Thoracic aorta (tissue), 2 donors: ENCODE measurements at places on chromosomes 7 and 10. TPM values are rescaled to one million over a fixed set of nuclear protein-coding genes. Genes with fewer than 3 reads are reported as not detected.

GRCh38 chr10:71731791-71732190 lies 12.2 kb upstream of the C10orf105 start:
- H3K27ac ChIP-seq, result no peak overlapping the region
- H3K36me3 ChIP-seq, result no peaks in the 10 kb centered on the region
- peaks cover 16% of the 10 kb centered on the region for H3K4me1 ChIP-seq
- DNase-seq, result no peak
- H3K27me3 ChIP-seq, result no peaks in the 10 kb centered on the region

GRCh38 chr7:76310102-76310957 lies 7.9 kb downstream of the HSPB1 start:
- H3K27me3 ChIP-seq, result no peaks in the 10 kb centered on the region
- H3K4me1 ChIP-seq, result peaks cover 37% of the 10 kb centered on the region
- no peaks in the 10 kb centered on the region for H3K36me3 ChIP-seq
- H3K27ac ChIP-seq, result no peak overlapping the region
- no peak overlapping the region for H3K4me3 ChIP-seq
- DNase-seq, result no peak

- no peaks in the 10 kb centered on the region for H3K27me3 ChIP-seq
- no peaks in the 10 kb centered on the region for H3K36me3 ChIP-seq
- no peak overlapping the region for H3K27ac ChIP-seq
- no peak overlapping the region for H3K4me3 ChIP-seq
These were observed 107.0 kb upstream of the KIF5B start for GRCh38 chr10:32163071-32163761.

DNA sequence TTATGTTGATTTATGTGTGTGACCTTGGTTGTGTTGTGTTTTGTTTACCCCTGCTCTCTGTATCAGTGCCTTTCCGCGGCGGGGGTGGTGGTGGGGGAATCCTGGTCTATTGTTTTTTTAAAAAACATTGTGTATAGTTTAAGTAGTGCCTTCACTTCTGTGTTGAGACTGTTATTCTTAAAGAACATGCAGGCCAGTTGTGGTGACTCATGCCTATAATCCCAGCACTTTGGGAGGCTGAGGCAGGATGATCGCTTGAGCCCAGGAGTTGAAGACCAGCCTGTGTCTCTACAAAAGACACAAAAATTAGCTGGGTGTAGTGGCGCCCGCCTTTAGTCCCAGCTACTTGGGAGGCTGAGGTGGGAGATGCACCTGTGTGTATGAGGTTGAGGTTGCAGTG lies 429.0 kb upstream of the LRGUK start:
- H3K4me3 ChIP-seq, result no peak overlapping the region
- no peak overlapping the region for H3K27ac ChIP-seq
- H3K36me3 ChIP-seq, result no peaks in the 10 kb centered on the region
- H3K27me3 ChIP-seq, result no peaks in the 10 kb centered on the region
- H3K4me1 ChIP-seq, result no peaks in the 10 kb centered on the region

VWDE gene
- 0.14 TPM for total RNA-seq

- no peaks in the 10 kb centered on the region for H3K27me3 ChIP-seq
- no peak overlapping the region for H3K27ac ChIP-seq
- no peaks in the 10 kb centered on the region for H3K36me3 ChIP-seq
- no peak overlapping the region for H3K4me3 ChIP-seq
- no peak for DNase-seq
These were observed 217.8 kb upstream of the SEMA3A start for GRCh38 chr7:84412161-84412969.

GRCh38 chr10:21352886-21353285 lies 172.6 kb downstream of the SKIDA1 start:
- DNase-seq, result no peak
- no peaks in the 10 kb centered on the region for H3K36me3 ChIP-seq
- no peak overlapping the region for H3K27ac ChIP-seq
- no peak overlapping the region for H3K4me3 ChIP-seq

GRCh38 chr7:71746006-71746405 lies 614.1 kb downstream of the GALNT17 start:
- no peak overlapping the region for H3K4me3 ChIP-seq
- DNase-seq, result no peak
- H3K27ac ChIP-seq, result no peak overlapping the region
- H3K4me1 ChIP-seq, result no peaks in the 10 kb centered on the region

DNA sequence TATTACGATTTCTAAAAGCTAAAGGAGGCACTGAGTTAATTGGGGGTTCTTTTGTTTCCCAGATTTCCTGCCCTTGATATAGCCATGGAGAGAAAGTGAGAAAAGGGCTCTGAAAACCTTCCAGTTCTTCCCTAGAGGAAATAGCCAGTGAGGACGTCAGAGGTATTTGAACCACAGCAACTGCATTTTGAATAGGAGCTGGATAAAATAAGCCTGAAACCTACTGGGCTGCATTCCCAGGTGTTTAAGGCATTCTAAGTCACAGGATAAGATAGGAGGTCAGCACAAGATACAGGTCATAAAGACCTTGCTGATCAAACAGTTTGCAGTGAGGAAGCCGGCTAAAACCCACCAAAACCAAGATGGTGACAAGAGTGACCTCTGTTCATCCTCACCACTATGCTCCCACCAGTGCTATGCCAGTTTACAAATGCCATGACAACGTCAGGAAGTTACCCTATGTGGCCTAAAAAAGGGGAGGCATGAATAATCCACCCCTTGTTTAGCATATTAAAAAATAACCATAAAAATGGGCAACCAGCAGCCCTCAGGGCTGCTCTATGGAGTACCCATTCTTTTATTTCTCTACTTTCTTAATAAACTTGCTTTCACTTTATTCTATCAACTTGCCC lies 85.1 kb upstream of the FRMD4A start:
- H3K27me3 ChIP-seq, result no peaks in the 10 kb centered on the region
- DNase-seq, result no peak
- no peaks in the 10 kb centered on the region for H3K36me3 ChIP-seq
- H3K4me1 ChIP-seq, result no peaks in the 10 kb centered on the region

DNA sequence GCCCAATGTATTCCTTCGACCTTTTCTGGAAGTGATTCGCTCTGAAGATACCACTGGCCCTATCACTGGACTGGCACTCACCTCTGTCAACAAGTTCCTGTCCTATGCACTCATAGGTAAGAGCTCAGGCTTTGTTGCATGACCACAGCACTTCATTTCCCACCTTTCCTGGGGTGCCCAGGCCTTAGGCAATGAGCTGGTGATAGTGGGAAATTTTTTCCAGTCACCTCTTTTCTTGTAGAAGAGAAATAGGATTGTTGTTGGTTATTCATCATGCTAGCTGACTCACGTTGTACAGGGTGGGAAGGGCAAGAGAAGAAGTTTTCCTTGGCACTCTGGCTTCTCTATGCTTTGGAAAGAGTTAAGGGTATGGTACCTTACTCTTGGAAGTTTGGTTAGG lies 51.4 kb upstream of the NFKB2 start:
- peaks cover 13% of the 10 kb centered on the region for H3K36me3 ChIP-seq
- H3K27me3 ChIP-seq, result no peaks in the 10 kb centered on the region
- H3K4me1 ChIP-seq, result no peaks in the 10 kb centered on the region
- no peak for DNase-seq
- no peak overlapping the region for H3K27ac ChIP-seq

TMEM229A gene
- total RNA-seq, result not detected

DNA sequence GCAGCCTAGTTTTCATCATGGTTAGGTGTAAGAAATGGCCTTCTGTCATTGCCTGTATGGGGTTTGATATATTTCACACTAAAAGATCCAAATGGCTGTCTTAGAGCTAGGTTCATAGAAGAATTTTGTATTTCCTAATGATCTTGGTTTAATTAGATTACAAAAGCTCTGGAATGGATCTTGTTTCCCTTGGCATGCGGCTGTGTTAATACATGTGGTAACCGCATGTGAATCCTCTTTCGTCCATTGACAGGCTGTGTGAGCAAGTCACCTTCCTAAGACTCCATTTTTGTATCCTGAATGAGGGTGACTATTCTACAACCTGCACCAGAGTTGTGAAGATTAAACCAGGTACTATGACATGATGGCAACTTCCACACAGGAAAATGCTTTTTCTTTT lies 12.4 kb upstream of the FZD1 start:
- H3K36me3 ChIP-seq, result no peaks in the 10 kb centered on the region
- no peak overlapping the region for H3K4me3 ChIP-seq
- H3K27ac ChIP-seq, result no peak overlapping the region
- no peaks in the 10 kb centered on the region for H3K4me1 ChIP-seq
- H3K27me3 ChIP-seq, result no peaks in the 10 kb centered on the region
- no peak for DNase-seq

DNA sequence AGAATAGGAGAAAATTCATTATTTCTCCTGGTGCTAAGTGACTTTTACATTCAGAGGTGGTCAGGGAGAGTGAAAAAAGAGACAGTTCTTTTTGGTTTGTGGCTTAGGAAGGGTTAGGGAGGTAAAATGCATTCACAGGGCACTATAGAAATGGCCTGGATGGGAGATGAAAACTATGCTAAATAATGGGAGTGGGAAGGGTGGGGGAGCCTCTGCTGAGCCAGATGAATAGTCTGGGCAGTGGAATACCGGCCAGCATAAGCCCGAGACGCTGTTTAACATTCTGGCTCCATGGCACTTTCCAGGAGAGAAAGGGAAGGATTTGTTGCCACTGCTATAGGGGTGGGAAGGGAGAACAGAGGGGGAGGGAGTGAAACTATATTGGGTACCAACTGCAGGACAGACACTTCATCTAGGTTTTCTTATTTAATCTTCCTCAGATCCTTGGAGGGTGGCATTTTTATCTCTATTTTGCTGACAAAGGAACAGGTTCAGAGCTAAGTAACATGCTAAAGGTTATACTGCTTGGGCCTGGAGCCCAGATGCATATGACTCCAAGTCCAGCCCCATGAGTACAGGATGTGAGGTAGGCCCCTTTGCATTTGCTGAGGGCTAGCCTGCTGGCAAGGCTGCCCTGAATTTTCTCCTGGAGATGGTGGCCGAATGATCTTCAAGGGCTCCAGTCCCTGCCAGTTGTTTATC lies 372.4 kb downstream of the CCSER2 start:
- H3K27me3 ChIP-seq, result no peaks in the 10 kb centered on the region
- DNase-seq, result no peak
- no peaks in the 10 kb centered on the region for H3K4me1 ChIP-seq
- H3K36me3 ChIP-seq, result no peaks in the 10 kb centered on the region

- no peak overlapping the region for H3K27ac ChIP-seq
- H3K4me3 ChIP-seq, result peak overlapping the region; percentile 56
- H3K4me1 ChIP-seq, result no peaks in the 10 kb centered on the region
- H3K27me3 ChIP-seq, result no peaks in the 10 kb centered on the region
These were observed 23.4 kb downstream of the OR9A2 start for GRCh38 chr7:143003393-143004051.

PIP gene
- not detected for total RNA-seq

TMEM213 gene
- total RNA-seq, result not detected

DNA sequence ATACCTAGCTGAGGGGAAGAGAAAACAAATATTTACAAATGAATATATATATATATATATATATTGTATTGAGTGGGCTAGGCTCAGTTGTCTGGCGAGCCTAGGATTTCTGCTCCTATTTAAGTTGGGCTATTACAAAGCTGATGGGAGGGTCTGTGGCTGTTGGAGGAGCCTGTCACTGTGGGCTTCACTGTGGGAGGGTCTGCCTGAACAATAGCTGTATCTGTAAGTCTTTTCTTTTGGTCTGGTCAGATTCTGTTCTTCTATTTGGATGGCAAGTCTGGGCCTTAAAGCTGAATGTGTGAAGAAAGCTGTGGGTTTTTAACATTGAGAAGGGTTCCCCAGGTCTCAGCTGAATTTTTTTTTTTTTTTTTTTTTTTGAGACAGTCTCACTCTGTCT lies 220.6 kb upstream of the LYZL1 start:
- H3K4me3 ChIP-seq, result no peak overlapping the region
- H3K36me3 ChIP-seq, result no peaks in the 10 kb centered on the region
- DNase-seq, result no peak

DNA sequence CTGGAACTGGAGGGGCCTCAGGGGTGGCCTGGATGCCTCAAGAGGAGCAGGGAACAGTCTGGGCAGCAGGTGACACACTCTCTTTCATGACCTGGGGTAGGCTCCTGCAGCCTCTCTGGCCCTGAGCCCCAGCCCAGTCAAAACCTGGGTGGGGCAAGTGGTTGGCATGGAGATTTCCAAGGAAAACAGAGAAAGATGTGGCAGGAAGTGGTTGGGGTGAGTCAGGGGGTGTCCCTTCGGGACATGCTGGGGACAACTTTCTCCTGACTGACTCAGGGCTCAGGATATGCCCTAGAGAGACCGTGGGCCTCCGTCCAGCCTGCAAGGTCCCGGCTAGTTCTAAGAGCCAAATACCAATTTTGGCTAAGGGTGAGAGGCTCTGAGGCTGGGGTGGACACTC lies 2.9 kb downstream of the AQP1 start:
- H3K36me3 ChIP-seq, result no peaks in the 10 kb centered on the region
- H3K27me3 ChIP-seq, result no peaks in the 10 kb centered on the region
- peak overlapping the region; percentile 80 for H3K4me3 ChIP-seq
- DNase-seq, result peak; percentile 79
- H3K4me1 ChIP-seq, result peaks cover 60% of the 10 kb centered on the region
- H3K27ac ChIP-seq, result peak overlapping the region; percentile 98

DNA sequence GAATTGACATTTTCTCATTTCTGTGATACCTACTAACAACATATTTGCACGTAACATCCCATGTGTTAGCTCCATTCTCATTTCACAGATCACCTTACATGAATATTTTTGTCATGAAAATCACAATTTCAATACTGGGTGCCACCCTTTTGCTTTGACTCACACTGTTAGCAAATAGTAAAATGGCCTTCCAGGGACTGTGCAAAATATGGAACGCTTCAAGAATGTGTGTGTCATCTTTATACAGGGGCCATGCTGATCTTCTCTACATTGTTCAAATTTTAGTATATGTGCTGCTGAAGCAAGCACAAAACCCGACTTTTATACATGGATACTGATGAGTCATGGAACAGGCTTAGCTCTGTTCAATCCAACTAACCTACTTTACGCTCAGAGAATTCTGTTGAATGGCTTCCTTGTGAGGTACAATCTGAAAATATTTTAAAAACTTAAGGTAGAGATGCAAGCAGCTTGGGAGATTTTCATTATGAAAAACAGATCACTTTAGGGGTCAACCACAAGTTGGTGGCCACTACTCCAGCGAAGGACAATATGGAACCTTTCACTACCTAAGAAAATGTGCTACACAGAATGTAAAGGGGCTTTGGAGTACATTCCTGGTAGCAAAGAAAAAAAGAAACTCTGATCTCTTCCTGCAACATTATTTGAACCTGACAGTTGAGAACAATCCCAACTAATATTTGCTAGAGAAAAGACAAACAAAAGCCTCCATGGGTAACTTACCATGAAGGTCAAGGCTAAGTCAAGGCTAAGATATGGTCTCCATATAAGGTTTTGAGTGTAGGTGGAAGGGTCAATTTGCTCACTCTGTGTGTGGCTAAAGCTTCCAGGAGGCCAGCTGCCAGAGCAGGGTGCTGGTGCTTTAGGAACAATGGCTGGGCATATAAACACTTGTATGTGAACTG lies 11.9 kb downstream of the ANKRD26 start:
- no peak overlapping the region for H3K4me3 ChIP-seq
- no peak for DNase-seq
- H3K36me3 ChIP-seq, result no peaks in the 10 kb centered on the region
- no peak overlapping the region for H3K27ac ChIP-seq

SKIDA1 gene
- total RNA-seq, result 5.3 TPM

AKR1C3 gene
- 77.4 TPM for total RNA-seq

GRCh38 chr7:85748861-85749260 lies 562.0 kb upstream of the SEMA3D start:
- no peak overlapping the region for H3K27ac ChIP-seq
- no peaks in the 10 kb centered on the region for H3K4me1 ChIP-seq
- H3K27me3 ChIP-seq, result no peaks in the 10 kb centered on the region
- no peaks in the 10 kb centered on the region for H3K36me3 ChIP-seq

- H3K36me3 ChIP-seq, result no peaks in the 10 kb centered on the region
- H3K27me3 ChIP-seq, result no peaks in the 10 kb centered on the region
These were observed 90.8 kb downstream of the CHN2 start for GRCh38 chr7:29285444-29285793.

- no peak overlapping the region for H3K4me3 ChIP-seq
- H3K27me3 ChIP-seq, result no peaks in the 10 kb centered on the region
- no peak overlapping the region for H3K27ac ChIP-seq
- no peaks in the 10 kb centered on the region for H3K36me3 ChIP-seq
- DNase-seq, result no peak
- H3K4me1 ChIP-seq, result no peaks in the 10 kb centered on the region
These were observed 193.1 kb downstream of the SORCS1 start for GRCh38 chr10:106971411-106971831.

ACTL6B gene
- not detected for total RNA-seq
